GM23248 (cell line): ENCODE measurements at places on chromosomes 16 and 17. TPM values are rescaled to one million over a fixed set of nuclear protein-coding genes. Genes with fewer than 3 reads are reported as not detected.

TSNAXIP1 gene
- total RNA-seq, result 0.65 and 2.4 TPM in 2 replicates

- no peak for DNase-seq
These were observed 98.3 kb downstream of the PRKCA start for GRCh38 chr17:66400698-66401097.

ZNF207 gene
- total RNA-seq, result 93.1 and 113 TPM in 2 replicates

DNA sequence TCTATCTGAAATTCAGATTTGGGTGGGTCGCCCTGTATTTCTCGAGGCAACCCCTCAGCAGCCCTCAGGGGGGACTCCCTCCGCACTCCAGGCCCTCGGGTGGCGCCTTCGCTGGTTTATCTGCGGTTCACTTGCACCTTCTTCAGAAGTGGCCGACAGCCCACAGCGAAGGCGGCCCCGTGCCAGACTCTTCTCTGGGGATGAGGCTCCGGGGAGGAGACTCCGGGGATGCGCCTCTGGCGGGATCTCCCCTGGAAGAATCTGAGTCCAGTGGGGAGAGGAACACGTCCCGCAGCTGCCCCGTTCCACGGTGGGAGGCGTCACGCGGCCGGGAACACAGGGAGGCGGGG, 63.9 kb upstream of the DNAJA2 start:
- DNase-seq, result no peak

- peak; percentile 94 for DNase-seq
These were observed 64.2 kb downstream of the PITPNC1 start for GRCh38 chr17:67441052-67441895.

ATAD5 gene
- 0.89 and 1.1 TPM in 2 replicates for total RNA-seq
